ENCODE measurements at places on chromosomes 6 and 20. TPM values are rescaled to one million over a fixed set of nuclear protein-coding genes. Genes with fewer than 3 reads are reported as not detected.

GRCh38 chr6:105859457-105859856, 226.7 kb upstream of the PRDM1 start:
- DNase-seq: no peak

- no peak for DNase-seq
Observed at GRCh38 chr6:35569011-35569461, 56.3 kb upstream of the TULP1 start.

DNA sequence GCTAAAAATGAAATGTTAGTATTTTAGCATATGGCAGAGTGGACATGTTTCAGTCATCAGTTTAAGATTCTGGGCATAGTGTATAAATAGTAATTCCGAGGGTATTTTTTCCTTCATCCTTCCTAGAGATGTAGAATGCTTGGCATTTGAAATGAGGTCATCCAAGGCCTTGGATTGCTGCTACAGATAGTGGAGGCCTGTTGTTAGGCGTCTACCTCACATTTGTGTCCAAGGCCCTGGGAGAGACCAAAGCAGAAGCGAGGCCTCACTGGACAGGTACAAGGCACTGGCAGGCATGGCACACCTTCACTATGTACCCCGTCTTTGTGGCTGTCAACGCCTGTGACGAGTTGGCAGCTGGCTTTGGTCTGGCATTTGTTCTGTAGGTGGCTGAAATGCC, 58.0 kb downstream of the DTD1 start:
- no peak for DNase-seq

- no peak for DNase-seq
Observed at GRCh38 chr6:81768150-81768942, 15.9 kb upstream of the TENT5A start.

DNA sequence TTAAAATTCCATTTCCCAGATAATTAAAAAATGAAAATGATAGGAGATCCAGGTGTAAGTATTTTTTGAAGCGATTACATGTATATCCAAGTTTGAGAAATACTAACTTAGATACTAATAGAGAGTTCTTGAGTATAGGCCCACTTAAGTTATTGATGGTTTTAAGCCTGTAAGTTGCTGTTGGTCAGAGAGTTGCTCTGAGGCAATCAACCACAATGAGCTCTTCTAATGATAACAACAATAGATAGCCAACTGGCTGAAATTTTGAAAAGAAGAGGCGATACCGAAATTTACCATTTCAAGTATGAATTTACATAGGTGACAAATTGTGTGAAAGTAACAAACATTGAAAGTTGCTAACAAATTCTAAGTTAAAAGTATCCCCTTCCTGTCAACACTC, 209.5 kb downstream of the MANEA start:
- DNase-seq: no peak

- no peak for DNase-seq
Observed at GRCh38 chr6:47710295-47710694, 11.9 kb downstream of the ADGRF4 start.

DNA sequence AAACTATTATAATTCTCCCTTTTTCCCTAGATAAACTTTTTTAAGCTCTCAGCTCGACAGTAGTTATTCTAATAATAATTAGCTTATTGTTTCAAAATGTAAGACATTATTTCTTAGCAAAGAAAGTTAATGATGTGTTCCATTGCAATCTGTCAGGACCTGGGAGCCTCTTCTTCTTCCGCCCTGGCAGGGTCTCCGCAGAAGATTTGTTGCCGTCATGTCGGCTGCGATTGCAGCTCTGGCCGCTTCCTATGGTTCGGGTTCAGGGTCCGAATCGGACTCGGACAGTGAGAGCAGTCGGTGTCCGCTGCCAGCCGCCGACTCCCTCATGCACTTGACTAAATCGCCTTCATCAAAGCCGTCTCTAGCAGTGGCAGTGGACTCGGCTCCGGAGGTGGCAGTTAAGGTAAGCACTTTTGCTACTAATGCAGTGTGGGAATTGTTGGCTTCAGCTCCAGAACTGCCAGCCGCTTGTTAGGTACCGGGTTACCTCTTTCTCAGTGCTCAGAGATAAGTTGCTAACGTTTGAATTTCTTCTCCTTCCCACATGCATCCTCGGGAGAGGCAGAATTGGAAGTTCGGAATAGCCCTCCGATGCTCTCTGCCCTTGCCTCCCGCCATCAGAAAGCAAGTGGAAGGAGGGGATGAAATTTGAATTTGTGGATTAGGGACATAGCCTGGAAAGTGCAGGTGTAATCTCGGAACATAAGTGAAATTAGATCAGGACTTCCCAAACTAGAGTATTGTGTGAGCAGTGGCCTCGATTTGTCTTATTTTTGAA, at the start of gene CDC40:
CDC40 (plus strand) TSS at position 200 of the 781 bp plus-strand sequence; CDS start at position 218, 18 bp downstream.
- DNase-seq: no peak

TSPO2 gene
- 0.74 TPM for polyA plus RNA-seq

TPBG gene
- polyA plus RNA-seq: 13.1 TPM

HLA-DPA1 gene
- polyA plus RNA-seq: 10.9 TPM

Measured in muscle of back (tissue), 13 donors.